ENCODE measurements at places on chromosomes 5 and 9. TPM values are rescaled to one million over a fixed set of nuclear protein-coding genes. Genes with fewer than 3 reads are reported as not detected.

THBS4 gene
- 58.2 TPM for total RNA-seq

CCDC192 gene
- total RNA-seq, result not detected

- DNase-seq, result no peak
Observed at GRCh38 chr5:112648264-112648663, 89.4 kb upstream of the APC start.

- no peak for DNase-seq
Observed at GRCh38 chr5:176559683-176560082, 10.5 kb downstream of the CDHR2 start.

SH3GLB2 gene
- total RNA-seq, result 64.3 TPM

DNA sequence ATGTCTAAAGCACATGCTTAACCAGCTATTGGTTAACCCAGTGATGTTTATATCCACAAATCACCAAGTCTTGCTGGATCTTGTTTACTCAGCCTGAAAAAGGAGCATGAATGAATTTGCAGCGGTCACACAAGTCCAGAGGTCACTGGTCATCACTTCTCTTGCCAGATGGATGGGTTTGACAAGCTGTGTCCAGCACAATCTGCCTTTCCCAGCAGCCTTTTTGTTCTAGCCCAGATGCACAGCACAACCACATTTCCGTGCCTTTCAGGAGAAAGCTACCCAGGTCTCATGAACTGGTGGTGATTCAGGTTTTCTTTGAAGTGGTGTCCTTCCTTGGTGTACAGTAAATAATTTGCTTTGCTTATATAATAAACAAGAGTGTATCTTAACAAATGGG, 32.1 kb downstream of the TMEM252 start:
- no peak for DNase-seq

- no peak for DNase-seq
Observed at GRCh38 chr5:983568-983967, 25.0 kb upstream of the NKD2 start.

GRCh38 chr5:42583322-42583721, 160.1 kb downstream of the GHR start:
- DNase-seq, result no peak

- DNase-seq, result peak; percentile 30
Observed at GRCh38 chr5:2869471-2869870, 118.0 kb upstream of the IRX2 start.

DNA sequence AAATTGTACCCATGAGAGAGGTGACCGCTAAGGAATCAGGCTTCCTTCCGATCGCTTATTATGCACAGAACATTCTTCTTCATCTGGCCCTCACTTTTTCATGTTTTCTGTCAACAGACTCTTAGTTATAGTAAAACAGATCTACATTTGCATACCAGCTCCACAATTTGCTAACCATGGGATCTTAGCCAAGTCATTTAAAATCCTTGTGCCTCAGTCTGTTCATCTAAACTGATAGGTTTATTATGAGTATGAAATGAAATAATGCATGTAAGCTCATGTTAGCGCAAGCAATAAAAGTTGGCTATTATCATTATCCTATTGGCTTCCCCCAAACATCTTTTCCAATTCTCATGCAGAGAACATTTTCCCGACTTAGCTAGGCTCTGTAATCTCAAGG, 42.3 kb downstream of the FGF1 start:
- DNase-seq, result no peak

- DNase-seq, result peak; percentile 88
Observed at GRCh38 chr5:157516626-157517325, 56.8 kb downstream of the NIPAL4 start.

GRCh38 chr5:7208938-7209337, 187.0 kb upstream of the ADCY2 start:
- peak; percentile 82 for DNase-seq

- DNase-seq, result no peak
Observed at GRCh38 chr9:69981686-69982445, 61.8 kb upstream of the MAMDC2 start.

DNA sequence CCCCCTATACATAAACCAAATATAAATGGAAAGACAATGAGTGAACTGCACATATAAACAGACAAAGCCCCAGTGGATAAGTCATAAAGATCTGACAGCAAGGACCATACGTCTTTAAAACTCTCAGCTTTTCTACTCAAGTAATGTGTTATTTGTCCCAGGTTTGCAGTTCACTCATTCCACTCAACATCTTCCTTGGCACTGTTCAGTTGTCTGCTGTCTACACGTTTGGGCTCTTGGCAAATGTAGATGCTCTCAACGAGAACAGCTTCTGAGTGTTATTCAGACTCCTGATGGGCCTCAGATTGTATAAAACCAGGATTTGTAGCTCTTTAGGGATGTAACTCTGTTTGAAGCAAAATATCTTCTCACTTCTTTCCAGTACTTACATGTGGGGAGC, 198.2 kb upstream of the SEMA6A start:
- no peak for DNase-seq

DNA sequence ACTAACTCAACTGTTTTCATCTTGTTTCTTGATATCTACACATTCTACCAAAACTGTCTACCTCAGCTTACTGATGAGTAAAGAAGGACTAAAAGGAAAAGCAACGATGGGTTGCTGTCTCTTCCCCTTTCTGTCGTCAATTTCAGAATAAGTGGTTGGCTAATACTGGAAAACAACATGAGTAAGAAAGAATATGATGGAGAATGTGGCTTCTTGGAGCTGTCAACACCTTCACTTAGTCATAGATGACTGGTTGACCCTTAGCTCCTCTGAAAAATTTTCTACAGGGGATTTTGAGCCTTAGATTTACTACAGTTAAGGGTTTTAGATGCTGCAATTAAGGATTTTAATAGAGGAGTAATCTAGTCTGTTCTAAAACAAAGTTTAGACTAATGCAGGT, 797.9 kb downstream of the TLE4 start:
- no peak for DNase-seq

BTNL8 gene
- not detected for total RNA-seq

DNA sequence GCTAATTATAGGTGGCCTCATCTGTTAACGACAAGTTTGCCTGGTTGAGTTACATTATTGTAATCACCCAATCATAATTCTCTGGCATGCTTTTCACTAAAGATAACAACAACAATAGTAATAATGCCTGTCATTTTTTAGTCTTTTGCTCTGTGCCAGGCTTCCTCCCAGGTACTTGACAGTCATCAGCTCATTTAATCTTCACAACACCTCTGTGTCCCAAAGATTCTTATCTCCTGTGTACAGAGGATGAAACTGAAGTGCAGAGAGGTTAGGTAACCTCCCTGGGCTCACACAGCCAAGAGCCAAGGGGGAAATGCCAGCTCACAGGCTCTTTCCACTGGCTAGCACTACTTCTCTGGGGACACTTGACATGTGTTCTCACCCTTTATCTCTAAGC, 77.5 kb downstream of the DAB2IP start:
- DNase-seq, result no peak
